CD4-positive, alpha-beta T cell treated with Interleukin-1 beta for 1 hour (primary cell): ENCODE measurements at places on chromosomes 7 and 10.

GRCh38 chr7:4784799-4785198 lies 9.4 kb downstream of the AP5Z1 start:
- no peak for DNase-seq

- no peak for DNase-seq
These were observed 59.8 kb upstream of the DNAAF5 start for GRCh38 chr7:666454-667292.

- no peak for DNase-seq
These were observed 13.3 kb downstream of the KAT6B start for GRCh38 chr10:74839708-74840107.

DNA sequence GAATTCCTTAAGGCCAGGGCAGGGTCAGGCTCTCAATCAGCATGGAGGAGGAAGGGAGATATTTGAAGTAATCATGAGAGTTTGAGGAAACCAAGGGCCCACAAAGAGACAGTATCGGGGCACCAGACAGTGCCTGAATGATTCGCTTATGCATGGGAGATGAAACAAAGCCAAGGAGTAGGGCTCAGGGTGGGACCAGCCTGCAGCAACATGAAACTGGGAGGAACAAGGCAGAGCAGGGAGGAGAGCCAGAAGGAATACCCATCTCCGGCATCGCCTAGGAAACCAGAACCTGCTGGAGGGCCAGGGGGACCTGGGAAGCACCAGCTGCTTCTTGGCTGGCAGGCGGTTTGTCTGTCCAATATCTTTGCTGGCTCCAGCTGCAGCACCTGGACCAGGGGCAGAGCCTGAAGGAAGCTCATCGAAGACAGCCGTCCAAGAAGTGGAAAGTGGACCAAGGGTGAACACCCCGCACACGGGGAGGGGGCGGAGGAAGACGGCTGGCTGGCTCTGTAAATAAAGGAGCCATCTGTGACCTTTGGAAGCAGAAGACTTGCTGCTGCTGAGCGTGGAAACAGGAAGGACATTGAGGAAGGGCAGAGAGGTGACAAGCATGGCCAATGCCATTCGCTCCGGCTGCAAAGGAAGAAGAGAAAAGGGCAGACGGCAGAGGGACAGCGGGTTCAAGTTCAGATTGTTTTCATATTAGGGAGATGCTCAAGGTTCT lies 34.4 kb upstream of the ECHDC3 start:
- no peak for DNase-seq

- no peak for DNase-seq
These were observed 2.5 kb downstream of the NIPSNAP2 start for GRCh38 chr7:55966851-55967250.

- no peak for DNase-seq
These were observed 394.4 kb upstream of the NPVF start for GRCh38 chr7:25622695-25623094.
